ENCODE measurements at places on chromosomes 7 and 10.
A peak's percentile ranks its signal among the peaks of the same experiment; 100 is the strongest.

GRCh38 chr10:123906884-123907652 lies 15.5 kb upstream of the CPXM2 start:
- no peak for DNase-seq

GRCh38 chr10:49382226-49382625 lies 13.7 kb downstream of the DRGX start:
- DNase-seq = no peak

DNA sequence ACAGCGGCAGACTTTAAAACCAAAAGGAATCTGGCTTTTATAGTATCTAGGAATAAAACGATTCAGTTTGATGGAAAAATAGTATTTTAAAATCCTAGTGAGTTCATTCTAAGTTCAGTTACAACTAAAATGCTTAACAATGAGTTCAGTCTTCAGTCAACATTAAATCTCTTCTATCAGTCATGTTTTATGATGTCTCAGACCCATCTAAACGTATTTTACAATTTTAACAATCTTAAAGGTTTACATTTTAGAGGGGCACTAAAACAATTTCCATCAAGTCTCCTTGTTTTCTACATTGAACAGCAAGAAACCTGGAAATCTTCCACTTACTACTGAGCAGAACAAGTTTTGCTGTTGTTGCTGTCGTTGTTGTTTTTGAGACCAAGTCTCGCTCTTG lies 10.0 kb downstream of the SVOPL start:
- DNase-seq = no peak

- no peak for DNase-seq
Observed at GRCh38 chr7:1062296-1063294, 18.2 kb downstream of the GPR146 start.

GRCh38 chr7:130363026-130363847 lies 17.1 kb upstream of the CPA1 start:
- peak; percentile 96 for DNase-seq

GRCh38 chr10:104642658-104643302 lies 1.7 kb downstream of the SORCS3 start:
- peak; percentile 19 for DNase-seq

DNA sequence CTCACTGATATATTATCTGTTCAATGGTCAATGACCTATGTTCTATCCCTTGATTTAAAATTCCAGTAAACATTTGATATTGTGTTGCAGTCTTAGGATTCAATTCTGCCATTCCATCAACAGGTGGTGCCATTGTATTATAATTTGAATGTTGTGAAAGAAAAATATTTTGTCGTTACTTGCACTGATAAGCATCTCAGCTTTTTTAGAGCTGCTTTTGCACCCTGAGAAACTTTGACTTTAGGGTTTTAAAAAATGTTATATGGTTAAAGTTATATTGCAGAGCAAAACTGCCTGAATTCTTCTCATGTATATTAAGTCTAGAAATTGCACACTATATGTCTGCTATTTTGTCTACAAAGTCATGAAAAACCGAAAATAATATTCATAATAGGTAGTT lies 18.8 kb upstream of the MINDY3 start:
- DNase-seq = peak; percentile 35

DNA sequence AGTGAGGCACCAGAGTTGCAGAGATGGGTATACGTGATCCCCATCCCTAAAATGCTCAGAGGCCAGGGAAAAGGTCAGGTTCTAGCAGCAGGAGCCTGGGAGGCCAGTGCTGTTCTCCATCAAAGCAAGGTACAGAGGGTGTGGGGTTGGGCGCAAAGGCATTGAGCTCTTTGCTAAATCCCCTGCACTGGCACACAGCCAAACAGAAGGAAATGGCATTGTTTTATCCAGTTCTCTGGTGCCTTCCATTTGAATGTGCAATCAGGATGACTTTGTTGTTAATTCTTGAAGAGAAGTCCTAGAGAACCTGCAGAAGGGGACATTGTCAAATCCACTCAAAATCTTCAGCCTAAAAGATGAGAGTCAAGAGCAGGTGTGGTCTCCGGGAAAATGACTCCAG lies 111.3 kb upstream of the CHST15 start:
- no peak for DNase-seq
